Glutamatergic neuron (in vitro differentiated cells): ENCODE measurements at places on chromosomes 1 and 21. TPM values are rescaled to one million over a fixed set of nuclear protein-coding genes. Genes with fewer than 3 reads are reported as not detected.

The MAP7D1 gene
- total RNA-seq, result 152 TPM

The ZNF695 gene
- 7.9 TPM for total RNA-seq

The CD5L gene
- total RNA-seq, result not detected

The B3GALT5 gene
- 0.25 TPM for total RNA-seq

The COL9A2 gene
- total RNA-seq, result 3.3 TPM

The C1orf141 gene
- total RNA-seq, result not detected

The MYBPH gene
- total RNA-seq, result not detected

The SLAMF6 gene
- total RNA-seq, result not detected

The LGALS8 gene
- 33.3 TPM for total RNA-seq

The GPR89B gene
- total RNA-seq, result 26.0 TPM

The S100A7 gene
- not detected for total RNA-seq

The CELA2A gene
- total RNA-seq, result not detected

The INAVA gene
- total RNA-seq, result 2.4 TPM

The SPRR4 gene
- not detected for total RNA-seq

The OVAAL gene
- total RNA-seq, result not detected

The TCEA3 gene
- total RNA-seq, result 0.83 TPM

The HJV gene
- total RNA-seq, result not detected

The PTAFR gene
- total RNA-seq, result 0.54 TPM

The UAP1 gene
- 34.1 TPM for total RNA-seq

The UBE2U gene
- not detected for total RNA-seq

The GPR25 gene
- total RNA-seq, result not detected

The GIPC2 gene
- not detected for total RNA-seq

The PTPRC gene
- total RNA-seq, result not detected

The CD52 gene
- 2.8 TPM for total RNA-seq
